Astrocyte of the spinal cord (primary cell): ENCODE measurements at places on chromosomes 12 and 14.
A peak's percentile ranks its signal among the peaks of the same experiment; 100 is the strongest.

DNA sequence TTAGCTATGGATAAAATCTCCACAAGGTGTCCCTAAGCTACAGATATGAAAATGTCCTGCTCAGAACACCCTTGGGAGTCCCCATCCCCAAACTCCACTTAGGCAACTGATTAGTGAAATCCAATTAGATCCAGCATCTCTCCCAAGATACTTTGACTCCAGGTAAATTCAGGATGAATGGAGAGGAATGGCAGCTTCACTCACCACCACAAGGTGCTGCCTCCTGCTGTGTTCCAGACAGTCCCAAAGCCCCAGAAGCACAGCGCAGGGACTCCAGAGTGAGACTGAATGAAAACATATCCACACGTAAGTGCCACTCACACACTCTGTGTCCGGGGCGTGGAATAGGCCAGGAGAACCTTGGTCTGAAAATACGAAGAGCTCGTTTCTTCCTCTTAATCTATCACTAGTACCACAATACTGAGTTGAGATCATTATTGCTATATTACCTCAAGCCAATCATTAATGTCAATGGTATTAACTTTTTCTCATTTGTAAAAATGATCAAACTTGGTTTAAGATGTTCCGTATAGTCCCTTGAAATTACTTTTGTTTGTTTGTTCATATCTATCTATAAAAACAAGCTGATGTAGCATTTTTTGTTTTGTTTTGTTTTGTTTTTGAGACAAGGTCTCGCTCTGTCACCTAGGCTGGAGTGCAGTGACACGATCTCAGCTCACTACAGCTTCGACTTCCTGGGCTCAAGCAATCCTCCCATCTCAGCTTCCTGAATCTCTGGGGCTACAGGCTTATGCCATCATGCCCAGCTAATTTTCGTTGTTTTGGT lies 70.0 kb upstream of the BICD1 start:
- DNase-seq = no peak

DNA sequence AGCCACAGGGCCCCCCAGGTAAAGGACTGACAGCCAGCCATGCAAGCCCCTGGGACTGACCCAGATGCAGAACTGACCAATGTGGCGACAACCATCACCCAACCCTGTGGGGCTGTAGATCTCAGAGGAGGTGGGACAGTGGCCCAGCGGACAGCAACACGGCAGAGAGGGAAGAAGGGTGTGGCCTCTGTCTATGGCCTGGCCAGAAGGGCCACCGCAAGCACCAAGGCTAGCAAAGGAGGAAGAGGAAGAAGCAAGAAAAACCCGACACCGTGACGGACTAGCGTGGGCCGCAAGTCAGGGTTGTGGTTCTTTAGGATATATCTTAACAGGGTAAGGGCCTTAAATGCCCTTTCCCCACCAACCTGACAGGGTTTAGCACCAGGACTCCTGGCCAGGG lies 71.2 kb downstream of the ITPK1 start:
- DNase-seq = no peak

GRCh38 chr14:94046696-94047250 lies 20.6 kb downstream of the OTUB2 start:
- DNase-seq = no peak

DNA sequence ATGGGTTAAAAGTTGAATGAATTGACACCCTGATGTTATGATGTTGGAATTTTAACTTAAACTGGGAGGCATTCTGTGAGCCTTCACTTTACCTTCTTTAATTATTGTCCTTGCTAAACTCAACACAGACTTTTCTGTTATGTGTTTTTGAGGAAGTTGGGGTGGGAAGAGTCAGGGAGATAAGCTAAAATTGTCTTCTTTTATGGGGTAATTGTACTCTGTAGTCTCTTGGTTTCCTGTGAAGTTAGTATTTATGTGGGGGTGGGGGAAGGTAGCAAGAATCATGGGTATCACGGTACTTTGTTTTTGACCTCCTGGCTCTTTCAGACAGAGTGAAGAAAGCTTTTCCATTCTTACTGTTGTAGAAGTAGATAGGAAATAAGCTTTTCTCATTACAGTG lies 32.9 kb downstream of the RAB21 start:
- DNase-seq = no peak

GRCh38 chr12:101470939-101471338 lies 4.2 kb upstream of the SPIC start:
- DNase-seq = no peak

DNA sequence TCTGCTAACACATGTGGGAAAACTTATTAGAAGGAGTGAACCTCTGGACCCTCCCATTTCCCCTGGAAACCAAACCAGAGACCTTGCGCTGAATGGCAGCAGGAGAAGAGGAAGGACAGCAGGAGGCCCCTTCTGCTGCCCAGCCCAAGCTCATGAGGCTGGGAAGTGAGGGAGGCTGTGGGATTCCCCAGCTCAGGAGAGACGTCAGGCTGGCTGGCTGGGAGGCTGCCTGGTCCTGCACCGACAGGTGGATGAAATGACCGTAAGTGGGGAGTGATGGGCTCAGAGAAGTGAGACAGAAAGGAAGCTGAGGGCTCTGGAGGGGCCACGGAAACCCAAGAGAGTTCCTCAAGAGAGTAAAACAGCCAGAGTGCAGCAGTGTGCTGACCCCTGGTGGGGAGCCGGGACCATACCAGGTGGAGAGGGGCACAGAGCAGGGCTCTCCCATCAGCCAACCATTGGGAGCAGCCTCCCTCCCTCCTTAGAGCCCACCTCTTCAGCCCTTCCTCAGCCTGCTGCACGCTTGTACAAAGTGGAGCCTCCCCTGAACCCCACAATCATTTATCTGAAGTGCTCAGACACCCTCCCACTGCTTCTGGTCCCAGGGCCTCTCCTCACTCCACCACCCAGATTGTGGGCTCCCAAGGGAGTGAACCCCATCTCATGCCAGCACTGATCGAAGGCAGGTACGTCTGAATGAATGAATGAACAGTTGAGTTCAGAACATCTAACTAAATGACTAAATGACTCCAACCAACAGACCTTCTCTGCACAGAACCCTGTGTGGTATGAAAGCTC lies 14.0 kb downstream of the TAMALIN start:
- DNase-seq = peak; percentile 28

DNA sequence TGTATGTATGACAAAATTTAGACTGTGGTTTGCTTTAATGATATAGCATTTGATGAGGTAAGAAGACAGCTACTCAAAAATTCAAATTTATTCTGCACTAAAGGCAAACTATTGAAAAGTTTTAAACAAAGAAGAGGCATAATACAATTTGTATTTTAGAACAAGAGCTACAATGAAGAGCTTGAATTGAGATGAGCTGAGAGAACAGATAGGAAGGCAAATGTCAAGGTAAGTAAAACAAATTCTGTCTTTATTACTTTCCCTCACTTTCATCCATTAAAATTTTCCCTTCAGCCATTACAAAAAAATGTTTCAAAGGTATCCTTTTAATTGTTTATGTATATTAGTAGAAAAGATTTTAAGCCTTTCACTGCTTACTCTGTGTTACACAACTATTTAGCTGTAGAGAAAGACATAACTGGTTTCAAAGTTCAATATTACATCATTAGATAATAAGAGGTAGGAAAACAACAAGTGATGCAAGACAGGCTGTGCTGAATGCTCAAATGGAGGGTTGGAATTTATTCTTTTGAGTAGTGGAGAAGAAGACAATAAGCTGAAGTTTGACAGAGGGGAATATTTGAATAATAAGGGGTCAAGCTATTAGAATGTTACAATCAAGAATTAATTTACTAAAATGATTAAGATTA lies 1334.1 kb downstream of the FSCB start:
- DNase-seq = no peak

DNA sequence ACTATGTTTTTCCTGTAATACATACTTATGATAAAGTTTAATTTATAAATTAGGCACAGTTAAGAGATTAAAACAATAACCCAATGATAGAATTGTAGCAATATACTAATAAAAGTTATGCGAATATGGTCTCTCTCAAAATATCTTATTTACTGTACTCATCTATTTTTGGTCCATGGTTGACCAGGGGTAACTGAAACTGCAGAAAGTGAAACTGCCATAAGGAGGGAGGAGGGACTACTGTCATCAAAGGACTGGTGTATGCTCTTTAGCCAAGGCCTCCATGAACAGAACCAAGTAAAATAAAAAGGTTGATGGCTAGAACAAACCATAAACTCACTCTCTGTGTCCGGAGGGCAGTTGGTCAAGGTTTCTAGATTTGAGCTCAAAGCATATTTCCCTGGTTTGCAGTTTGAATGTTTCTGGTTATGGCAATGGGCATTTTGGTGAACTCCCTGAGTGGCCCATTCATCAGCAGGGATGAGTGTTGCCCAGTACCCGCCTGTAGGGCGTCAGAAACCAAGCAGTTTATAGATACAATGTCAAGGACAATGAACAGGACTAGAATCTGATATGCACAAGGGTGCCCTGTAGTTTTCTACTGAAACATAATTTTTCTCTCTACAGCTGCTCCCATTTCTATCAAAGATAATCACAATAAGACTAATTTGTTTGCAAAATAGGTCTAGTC lies 19.8 kb downstream of the LEMD3 start:
- DNase-seq = no peak

DNA sequence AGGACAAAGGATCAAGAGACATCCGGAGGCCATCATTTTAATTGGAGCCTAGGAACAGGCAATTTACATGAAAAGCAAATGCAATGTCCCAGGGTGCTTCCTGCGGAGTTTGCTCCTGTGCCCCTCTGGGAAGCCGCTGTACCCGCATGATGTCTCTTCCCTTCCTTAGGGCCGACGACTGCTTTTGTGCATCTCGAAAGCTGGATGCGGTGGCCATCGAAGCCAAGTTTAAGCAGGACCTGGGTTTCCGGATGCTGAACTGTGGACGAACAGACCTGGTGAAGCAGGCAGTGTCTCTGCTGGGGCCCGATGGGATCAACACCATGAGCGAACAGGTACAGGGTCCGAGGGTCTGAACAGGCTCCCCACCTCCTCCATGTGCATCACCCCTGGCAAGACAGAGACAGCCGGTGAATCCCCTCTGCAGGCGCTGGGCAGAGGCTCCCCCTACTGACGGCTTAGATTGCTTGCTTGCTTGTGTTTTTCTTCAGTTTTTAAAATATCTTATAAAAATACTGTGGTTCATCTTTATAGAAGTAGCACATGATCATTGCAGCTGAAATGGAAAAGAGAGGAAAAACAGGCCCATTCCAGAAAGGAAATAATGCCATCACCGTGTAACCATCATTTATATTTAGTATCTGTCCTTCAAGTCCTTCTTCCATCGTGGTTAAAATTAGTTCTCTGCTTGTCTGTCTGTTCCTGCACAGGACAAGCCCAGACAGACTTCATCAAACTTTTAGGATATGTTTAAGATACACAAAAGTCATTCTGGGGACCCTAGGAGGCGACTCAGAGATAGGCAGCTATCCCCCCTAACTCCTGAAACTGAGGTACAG lies 75.4 kb upstream of the PWP1 start:
- DNase-seq = peak; percentile 57

- DNase-seq = peak; percentile 72
These were observed 241.1 kb upstream of the FBXO33 start for GRCh38 chr14:39673270-39673711.

- DNase-seq = peak; percentile 76
These were observed 119.3 kb upstream of the MDM1 start for GRCh38 chr12:68451261-68452077.

- DNase-seq = no peak
These were observed 46.0 kb upstream of the LGR5 start for GRCh38 chr12:71393625-71394024.

GRCh38 chr14:80491131-80491530 lies 279.8 kb upstream of the DIO2 start:
- peak; percentile 83 for DNase-seq

DNA sequence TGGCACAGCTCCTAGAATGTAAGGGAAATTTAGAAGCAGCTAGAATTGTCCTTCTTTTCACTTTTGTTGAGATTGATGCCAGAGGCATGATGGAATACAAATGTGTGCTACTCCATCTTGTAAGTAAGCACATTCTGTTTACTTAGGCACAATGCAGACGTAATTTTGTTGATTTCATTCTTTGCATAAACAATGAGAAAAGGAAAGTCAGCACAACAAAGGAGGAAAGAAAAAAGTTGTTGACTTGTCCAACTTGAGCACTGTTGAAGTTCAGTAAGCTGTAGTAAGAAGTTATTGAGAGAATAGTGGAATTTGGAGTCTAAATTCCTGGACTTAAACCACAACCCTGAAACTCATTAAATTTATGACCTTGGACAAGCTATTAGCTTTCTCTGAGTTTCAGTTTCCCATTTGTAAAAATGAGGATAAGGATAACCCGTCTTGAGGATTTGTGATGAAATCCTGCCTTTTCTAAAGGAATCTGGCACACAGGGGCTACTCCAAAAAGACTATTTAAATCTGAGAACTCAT lies 19.4 kb upstream of the CNTN1 start:
- no peak for DNase-seq

GRCh38 chr14:50260511-50260910 lies 29.1 kb upstream of the SOS2 start:
- peak; percentile 39 for DNase-seq

DNA sequence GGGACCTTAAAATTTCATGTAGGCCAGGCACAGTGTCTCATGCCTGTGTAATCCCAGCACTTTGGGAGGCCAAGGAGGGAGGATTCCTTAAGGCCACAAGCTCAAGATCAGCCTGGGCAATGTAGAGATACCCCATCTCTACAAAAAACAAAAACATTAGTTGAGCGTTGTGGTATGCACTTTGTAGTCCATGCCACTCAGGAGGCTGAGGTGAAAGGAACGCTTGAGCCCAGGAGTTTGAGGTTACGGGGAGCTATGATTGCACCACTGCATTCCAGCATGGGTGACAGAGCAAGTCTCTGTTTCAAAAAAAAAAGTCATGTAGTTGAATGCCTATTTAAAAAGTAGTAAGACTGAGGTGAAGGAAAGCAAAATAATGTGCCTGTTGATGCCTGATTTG lies 83.5 kb downstream of the TTC6 start:
- DNase-seq = peak; percentile 16

DNA sequence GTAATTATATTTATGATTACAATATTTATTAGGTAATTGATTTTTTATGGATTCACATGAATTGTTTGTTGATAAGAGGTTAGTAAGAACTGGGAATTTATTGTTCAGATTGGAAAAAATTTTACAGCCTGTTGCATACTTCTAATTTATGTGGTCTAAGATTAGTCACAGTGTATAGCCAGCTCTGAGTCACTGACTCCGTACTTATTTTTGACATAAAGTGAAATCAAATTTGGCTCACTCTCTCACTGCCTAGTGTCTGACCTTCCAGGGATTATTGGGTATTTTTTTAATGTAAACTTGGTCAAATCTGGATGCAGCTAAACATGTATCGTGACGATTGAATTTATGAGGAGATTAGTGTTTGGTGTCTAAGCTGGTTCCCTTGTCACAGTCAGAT lies 109.3 kb downstream of the PTPRQ start:
- DNase-seq = peak; percentile 91

- DNase-seq = no peak
These were observed 352.9 kb upstream of the OR4E1 start for GRCh38 chr14:22026527-22026926.
